ENCODE measurements at places on chromosomes 2 and 18. TPM values are rescaled to one million over a fixed set of nuclear protein-coding genes. Genes with fewer than 3 reads are reported as not detected.
A peak's percentile ranks its signal among the peaks of the same experiment; 100 is the strongest.

DNA sequence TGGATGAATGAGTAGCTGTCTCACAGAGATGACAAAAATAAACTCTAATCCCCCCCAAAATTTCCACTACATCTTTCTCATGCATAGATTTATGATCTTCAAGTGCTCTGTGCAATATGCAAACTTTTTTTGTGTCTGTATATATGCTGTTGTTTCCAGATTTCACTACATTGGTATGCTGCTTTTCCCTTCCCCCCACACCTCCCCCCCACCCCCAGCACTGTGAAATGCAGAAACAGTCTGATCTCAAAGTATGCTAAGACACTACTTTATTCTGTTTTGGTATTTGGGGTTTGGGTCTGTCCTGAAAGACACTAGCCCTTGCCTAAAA is 524 bp upstream of the KLHL14 start:
- no peak overlapping the region for H3K4me3 ChIP-seq
- H3K36me3 ChIP-seq, result no peaks in the 10 kb centered on the region
- H3K4me1 ChIP-seq, result no peaks in the 10 kb centered on the region
- no peak for DNase-seq

GRCh38 chr2:174039551-174040416 is 74.6 kb upstream of the SP3 start:
- peak overlapping the region; percentile 76 for H3K27ac ChIP-seq
- peaks cover 3% of the 10 kb centered on the region for H3K4me1 ChIP-seq
- no peak overlapping the region for H3K4me3 ChIP-seq
- no peaks in the 10 kb centered on the region for H3K36me3 ChIP-seq
- no peaks in the 10 kb centered on the region for H3K27me3 ChIP-seq
- DNase-seq, result peak; percentile 88

The ASTL gene
- not detected for total RNA-seq

DNA sequence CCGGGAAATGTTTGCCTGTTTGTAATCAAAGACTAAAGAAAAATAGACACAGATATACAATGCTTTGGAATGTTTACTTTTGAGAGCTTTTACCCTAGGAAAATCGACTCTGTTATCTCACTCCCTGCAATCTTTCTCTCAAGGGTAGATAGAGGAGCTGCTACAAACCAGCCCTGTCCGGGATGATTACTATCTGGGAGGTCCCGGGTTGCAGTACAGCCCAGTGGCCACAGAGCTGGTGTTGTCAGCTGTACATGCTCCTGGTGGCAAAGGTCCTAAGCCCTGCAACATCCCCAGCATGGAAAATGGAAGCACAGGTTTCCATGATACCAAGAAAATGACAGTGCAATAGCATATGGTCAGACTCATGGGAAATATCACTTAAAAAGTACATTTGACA is 570.5 kb upstream of the SOX11 start:
- H3K36me3 ChIP-seq, result no peaks in the 10 kb centered on the region
- H3K27ac ChIP-seq, result no peak overlapping the region
- no peak for DNase-seq
- H3K27me3 ChIP-seq, result no peaks in the 10 kb centered on the region
- no peak overlapping the region for H3K4me3 ChIP-seq

The ANKRD30BL gene
- not detected for total RNA-seq

DNA sequence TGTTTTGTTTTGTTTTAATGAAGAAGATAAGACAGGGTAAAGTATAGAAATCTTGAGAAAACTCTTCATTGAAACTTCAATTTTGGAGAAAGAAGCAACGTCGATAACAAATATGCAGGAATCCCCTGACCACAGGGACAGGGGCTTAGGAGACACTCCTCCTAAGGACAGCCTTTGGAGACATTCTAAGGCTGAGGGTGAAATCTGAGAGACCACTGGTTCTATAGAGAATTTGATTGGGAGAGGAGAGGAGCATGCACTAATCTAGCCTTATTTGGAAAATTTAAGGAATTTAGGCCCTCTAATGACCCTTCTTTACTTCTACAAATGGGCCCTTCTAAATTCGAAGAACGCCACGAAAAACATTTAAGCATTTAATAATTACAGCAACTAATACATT is 207.6 kb downstream of the PPP1R1C start:
- H3K36me3 ChIP-seq, result no peaks in the 10 kb centered on the region
- no peak for DNase-seq

- H3K27ac ChIP-seq, result no peak overlapping the region
- peaks cover 17% of the 10 kb centered on the region for H3K36me3 ChIP-seq
Observed at GRCh38 chr2:42249284-42249683, 80.1 kb downstream of the EML4 start.

The DUSP11 gene
- 20.7 TPM for total RNA-seq

GRCh38 chr2:38491436-38491835 is 111.3 kb downstream of the HNRNPLL start:
- no peaks in the 10 kb centered on the region for H3K36me3 ChIP-seq
- no peak overlapping the region for H3K27ac ChIP-seq
- peaks cover 3% of the 10 kb centered on the region for H3K4me1 ChIP-seq

DNA sequence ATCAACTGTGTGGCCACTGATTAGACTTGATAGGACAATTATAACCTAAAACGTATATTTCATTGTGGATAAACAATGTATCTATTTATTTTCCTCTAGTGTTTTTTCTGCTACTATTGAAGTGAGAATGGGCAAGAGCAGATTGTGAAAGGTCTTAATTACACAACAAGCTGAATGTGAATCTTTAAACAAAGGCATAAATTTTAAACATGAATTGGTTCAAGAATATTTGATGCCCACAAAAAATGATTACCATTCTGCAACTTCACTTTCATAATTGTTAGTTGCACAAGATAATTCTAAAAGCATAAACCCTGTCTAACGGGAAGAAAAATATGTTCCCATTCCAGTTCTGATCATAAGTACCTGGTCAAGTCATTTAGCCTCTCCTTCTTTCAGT is 285.6 kb downstream of the GULP1 start:
- H3K4me1 ChIP-seq, result no peaks in the 10 kb centered on the region
- no peak for DNase-seq
- no peak overlapping the region for H3K27ac ChIP-seq
- H3K36me3 ChIP-seq, result no peaks in the 10 kb centered on the region
- no peaks in the 10 kb centered on the region for H3K27me3 ChIP-seq
